ENCODE measurements at places on chromosomes 11 and 22.
A peak's percentile ranks its signal among the peaks of the same experiment; 100 is the strongest.

DNA sequence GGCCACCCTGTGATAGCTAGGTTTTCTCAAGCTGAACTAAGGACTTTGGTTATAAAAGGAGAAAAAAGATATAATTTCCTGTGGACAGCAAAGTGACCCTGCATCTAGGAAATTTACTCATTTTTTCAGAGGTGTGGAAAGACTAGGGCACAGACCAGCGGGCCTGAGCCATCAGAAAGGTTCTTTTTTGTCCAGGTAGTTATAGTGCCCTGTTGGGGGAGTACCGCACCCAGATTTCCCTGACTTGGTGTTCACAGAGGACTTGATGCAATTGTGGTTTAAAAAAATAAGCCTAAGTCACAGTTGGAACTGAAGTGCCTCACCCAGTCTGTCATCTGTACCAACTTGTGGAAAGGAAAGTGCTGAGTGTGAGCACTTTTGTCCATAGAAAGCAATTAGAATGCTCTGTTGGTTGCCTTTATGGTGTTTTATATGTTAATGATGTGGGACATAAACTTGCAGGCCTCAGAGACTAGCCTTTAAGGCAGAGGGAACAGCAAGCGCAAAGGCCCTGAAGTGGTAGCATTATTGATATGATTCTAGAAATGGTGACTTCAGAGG is 3.1 kb downstream of the SYT9 start:
- no peak for DNase-seq

- DNase-seq, result no peak
Measured at GRCh38 chr11:10618490-10618889, 50.0 kb upstream of the LYVE1 start.

GRCh38 chr22:39230261-39231196 is 14.3 kb downstream of the PDGFB start:
- no peak for DNase-seq

DNA sequence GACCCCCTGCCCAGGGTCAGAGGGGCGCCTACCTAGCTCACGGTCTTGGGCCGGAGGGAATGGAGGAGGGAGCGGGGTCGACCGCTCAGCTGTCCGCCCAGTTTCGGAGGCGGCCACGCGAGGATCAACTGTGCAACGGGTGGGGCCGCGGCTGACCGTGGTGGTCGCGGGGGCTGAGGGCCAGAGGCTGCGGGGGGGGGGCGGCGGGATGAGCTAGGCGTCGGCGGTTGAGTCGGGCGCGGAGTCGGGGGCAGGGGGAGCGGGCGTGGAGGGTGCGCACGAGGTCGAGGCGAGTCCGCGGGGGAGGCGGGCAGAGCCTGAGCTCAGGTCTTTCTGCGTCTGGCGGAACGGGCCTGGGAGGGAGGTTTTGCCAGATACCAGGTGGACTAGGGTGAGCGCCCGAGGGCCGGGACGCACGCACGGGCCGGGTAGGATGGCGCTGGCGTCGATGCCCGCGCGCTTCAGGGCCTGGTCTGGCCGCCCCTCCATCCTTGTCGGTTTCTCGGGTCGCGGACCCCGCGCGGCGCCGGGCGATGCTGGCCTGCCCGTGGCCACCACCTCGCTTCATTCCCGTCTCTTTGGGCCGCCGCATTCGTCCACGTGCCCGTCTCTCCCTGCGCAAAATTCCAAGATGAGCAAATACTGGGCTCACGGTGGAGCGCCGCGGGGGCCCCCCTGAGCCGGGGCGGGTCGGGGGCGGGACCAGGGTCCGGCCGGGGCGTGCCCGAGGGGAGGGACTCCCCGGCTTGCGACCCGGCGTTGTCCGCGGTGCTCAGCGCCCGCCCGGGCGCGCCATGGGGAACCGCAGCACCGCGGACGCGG is at the start of gene DRD4:
DRD4 (plus strand) TSS at position 759 of the 822 bp plus-strand sequence; CDS start at position 795, 36 bp downstream.
- no peak for DNase-seq

DNA sequence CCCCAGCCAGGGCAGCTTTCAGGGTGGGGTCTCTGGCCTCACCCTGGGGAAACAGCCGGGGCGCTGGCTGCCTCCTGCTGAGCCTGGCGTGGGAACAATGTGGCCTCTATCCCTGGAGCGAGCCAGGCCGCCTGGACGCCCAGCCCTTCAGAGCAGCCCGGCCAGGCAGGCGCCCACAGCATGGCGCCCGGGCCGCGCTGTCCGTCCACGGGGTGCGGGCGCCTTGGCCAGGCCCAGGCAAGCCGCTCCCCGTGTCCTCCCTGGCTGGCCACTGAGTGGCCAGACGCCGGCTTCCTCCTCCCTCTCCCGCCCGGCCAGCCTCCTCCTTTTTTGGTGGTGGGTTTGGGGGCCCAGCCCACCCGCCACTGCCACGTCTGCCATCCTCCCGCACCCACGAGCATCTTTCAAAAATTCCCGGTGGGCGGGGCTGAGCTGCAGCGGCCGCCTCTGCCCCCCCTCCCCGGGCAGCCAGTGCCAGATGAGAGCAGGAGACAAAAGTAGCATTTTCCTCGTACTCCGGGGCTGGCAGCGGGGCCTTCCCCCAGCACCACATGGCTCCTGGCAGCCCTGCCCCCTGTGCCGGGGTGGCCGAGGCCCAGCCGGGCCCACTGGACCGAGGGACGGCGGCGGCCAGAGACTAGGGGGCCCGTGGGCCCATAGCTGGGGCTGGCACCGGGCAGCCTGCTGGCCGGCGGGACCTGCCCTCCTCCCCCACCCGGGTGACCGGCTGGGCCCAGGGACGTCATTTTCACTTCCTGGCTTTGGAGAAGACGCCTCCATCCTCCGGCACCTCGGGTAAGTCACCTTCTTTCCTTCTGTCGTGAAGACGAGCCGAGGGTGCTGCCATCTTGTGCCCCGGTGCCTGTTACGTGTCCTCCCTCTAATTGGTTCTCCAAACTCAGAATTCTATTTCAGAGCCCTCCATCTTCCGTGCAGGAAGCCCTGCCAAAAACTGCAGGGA is 70.2 kb upstream of the PPARA start:
- DNase-seq, result no peak

- no peak for DNase-seq
Measured at GRCh38 chr11:101960231-101960630, 43.9 kb upstream of the ANGPTL5 start.

DNA sequence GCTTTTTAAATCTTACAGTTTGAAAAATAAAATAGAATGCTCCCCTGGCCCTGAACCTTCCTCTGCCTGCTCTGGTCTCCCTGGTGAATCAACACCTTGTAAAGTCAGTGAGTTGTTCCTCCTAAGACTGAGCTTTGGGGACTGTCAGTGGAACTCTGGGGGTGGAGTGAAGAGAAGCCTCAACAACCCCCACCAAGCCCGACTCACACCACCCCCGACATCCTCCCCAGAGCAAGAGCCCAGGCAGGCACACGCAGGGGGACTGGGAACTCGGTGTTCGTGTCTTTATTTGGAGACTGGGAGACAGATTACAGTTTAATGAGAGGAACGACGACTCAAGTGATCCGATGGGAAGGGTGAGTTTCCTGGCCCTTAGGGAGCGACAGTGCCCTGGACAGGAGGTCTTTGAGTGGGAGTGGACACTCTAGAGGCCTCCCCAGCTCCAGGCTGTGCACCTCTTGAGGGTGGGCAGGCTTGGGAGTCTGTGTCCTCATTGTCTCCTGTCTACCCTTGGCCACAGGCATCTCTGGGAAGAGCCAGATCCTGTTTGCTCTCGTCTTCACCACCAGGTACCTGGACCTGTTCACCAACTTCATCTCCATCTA is 6.2 kb downstream of the KDELR3 start:
- no peak for DNase-seq

DNA sequence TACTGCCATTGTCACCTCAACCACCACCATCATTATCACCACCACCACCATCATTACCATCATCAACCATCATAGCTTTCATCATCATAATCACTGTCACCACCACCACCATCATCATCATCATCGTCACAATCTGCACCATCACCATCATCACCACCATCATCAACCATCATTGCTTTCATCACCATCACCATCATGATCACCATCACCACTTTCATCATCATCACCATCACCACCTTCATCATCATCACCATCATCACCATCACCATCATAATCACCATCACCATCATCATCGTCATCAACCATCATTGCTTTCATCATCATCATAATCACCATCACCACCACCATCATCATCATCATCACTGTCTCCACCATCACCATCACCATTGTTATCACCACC is 8.7 kb upstream of the OSBPL5 start:
- DNase-seq, result no peak

GRCh38 chr11:102762361-102762767 is 18.1 kb downstream of the MMP10 start:
- DNase-seq, result no peak

- DNase-seq, result no peak
Measured at GRCh38 chr11:4514196-4514595, 30.8 kb upstream of the OR52M1 start.

DNA sequence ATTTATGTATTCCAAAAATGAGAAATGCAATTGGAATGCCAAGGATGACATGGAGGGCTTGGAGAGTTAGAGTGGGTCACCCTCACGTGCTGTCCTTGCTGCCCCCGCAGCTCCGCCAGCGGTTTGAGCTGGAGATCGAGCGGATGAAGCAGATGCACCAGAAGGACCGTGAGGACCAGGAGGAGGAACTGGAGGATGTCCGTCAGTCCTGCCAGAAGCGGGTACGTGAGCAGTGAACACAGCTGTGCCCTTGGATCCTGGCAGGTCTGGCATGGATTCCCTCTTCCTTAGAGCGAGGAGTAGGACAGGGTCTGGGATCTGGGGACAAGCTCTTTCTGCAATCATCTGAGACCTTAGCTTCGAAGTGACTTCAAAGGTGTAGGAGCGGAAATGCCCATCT is 166.2 kb downstream of the MYO18B start:
- no peak for DNase-seq

DNA sequence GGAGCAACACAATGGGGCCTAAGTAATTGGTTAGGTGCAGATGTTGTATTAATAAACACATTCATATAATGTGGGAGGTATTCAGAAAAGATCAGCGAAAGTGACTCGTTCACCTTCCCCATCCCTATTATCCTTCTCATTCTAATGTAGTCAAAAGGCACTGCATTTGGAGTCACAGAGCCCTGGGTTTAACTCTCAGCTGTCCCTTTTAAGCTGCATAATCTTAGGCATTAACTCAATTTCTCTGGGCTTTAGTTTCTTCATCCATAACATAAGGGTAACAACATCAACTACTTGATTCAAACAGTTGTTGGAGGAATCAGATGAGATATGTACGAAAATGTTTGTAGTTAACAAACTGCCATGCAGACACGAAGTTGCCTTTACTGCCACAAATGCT is 187.6 kb upstream of the PITPNB start:
- no peak for DNase-seq

DNA sequence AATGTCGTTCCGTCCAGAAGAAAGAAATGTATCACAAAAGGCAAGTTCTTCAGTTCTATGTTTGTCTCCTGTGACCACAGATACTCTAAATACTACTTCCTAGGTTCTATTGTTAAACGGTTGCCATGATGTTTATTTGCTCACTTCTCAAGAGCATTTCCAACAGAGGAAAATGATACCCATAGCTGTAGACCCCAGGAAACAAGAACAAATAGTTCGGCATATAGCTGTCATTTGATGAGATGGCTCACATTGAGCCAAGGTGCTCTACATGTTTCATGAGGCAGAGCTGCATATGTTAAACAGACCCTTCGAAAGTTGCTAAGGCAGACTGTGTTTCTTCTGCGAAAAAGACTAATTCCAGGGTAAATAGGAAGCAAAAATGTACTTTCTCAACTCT is 15.4 kb upstream of the ANGPTL5 start:
- no peak for DNase-seq

GRCh38 chr11:134815404-134815803 is 403.4 kb upstream of the B3GAT1 start:
- DNase-seq, result no peak

GRCh38 chr22:29948385-29948769 is 65.4 kb downstream of the MTMR3 start:
- DNase-seq, result no peak

DNA sequence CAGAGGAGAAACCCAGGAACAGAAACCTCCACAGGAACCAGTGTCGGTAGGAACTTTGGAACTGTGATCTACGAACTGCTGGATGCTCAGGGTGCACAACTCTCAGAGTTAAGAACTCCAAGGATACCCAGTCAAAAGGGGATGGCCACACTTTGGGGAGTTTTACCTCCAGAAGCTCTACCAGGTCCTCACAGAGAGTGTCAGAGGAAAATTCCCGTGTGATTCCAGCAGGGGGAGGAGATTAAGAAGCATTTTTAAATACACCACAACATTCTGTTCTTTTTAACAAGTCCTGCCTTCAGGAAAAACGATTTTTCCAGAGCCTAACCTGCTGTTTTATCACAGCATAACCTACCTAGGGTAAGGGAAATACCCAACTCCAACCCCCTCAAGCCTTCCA is 104.0 kb downstream of the SOX6 start:
- DNase-seq, result no peak

- DNase-seq, result peak; percentile 72
Measured at GRCh38 chr22:41028841-41029240, 63.6 kb upstream of the EP300 start.

GRCh38 chr11:88631497-88631896 is 294.0 kb upstream of the CTSC start:
- DNase-seq, result no peak

DNA sequence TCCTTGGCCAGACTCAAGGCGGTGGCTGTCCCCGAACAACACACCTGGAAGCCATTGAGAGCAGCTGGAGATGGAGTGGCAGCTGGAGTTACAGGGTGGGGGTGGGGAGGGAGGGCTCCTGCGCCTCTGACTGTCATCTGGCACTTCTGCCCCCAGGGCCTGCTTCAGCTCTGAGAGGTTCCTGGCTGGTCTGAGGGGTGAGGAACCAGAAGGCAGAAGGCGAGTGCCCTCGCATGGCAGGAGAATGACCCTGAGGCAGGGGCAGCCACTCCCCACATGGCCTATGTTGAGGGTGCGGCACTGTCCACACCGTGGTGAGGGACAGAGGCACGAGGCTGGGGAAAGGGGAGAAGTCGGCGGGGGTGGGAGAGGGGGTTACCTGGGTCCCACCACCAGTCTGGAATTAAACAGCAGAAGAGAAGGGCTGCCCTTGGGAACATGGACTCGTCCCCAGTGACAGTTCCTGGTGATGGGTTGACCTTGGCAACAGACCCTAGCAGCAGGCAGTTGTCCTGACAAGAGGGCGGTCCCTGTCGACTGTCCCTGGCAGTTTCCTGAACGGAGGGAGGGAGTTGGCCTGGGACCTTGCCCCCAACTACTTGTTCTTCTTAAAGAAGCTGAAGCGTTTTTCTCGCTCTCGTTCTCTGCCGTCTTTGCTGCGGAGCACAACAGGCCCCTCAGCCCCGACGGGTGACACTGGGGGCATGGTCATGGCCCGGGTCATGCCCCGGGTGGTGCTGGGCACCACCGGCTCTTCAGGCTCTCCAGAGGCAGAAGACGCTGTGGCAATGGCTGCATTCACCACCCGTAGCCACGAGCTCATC is 7.8 kb upstream of the RBM4B start:
- no peak for DNase-seq

DNA sequence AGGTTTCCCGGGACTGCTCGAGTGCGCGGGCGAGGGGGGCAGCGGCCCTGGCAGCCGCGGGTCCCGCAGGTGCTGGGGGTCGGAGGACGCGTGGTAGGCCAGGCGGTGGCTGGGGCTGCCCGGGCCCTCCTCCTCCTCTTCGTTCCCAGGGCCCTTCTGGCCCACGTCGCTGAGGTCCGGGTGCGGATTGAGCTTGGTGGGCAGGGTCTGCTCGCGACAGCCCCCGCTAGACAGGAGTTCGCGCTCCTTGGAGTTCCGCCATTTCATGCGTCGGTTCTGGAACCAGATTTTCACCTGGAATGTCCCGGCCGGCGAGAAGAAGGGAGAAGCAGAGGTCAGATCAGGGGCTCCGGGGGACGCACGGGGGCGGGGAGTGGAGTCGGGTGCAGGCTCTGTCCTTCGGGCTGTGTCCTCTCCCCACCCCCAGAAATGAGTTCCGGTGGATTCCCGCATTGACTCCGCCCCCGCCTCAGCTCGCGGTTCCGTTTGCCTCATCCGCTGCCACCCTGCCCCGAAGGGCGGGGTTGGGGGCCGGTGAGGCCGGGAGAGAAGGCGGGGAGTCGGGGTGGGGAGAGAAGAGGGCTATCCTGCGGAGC is 3.9 kb downstream of the DBX1 start:
- no peak for DNase-seq

Measured in fibroblast of the conjunctiva (primary cell).